Activated T-cell treated with anti-CD3 and anti-CD28 coated beads for 24 hours (primary cell): ENCODE measurements at places on chromosomes 11 and 22.

DNA sequence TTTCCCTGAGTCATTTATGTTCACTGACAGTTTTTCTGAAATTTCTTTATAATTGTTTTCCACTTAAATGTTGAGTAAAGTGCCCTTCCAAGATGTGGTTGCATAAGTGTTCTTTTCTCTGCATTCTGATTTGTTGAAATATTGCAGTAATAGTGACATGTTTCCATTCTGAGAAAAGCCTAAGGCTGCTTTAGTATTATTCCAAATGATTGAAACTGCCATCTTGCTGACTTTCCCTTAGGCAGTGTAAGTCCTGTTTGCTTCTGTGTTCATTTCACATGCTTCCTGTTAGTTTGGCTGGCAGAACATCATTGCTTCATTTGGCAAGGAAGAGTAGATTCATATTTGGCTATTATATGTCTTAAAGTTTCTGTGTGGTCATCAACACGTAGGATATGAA, 146.5 kb downstream of the ELP4 start:
- DNase-seq, result no peak

- peak; percentile 38 for DNase-seq
These were observed 12.7 kb downstream of the MAFF start for GRCh38 chr22:38214302-38215056.

DNA sequence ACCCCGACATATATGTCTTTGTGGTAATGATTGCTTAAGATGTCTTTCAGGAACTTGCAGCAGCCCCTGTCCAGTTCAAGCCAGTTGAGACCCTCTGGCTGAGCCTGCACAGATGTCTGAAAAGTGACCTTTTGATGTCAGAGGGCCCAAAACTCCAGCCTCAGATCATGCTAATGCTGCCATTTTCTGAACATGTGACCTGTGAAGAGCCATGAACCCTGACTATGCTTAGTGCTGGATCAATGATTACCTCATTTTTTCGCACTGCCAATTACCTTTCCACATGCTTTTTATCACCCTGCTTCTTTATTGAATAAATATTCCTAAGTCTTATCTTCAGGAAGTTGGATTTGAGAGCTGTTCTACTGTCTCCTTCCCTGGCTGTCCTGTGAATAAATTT, 6.9 kb upstream of the CYP2R1 start:
- DNase-seq, result no peak

DNA sequence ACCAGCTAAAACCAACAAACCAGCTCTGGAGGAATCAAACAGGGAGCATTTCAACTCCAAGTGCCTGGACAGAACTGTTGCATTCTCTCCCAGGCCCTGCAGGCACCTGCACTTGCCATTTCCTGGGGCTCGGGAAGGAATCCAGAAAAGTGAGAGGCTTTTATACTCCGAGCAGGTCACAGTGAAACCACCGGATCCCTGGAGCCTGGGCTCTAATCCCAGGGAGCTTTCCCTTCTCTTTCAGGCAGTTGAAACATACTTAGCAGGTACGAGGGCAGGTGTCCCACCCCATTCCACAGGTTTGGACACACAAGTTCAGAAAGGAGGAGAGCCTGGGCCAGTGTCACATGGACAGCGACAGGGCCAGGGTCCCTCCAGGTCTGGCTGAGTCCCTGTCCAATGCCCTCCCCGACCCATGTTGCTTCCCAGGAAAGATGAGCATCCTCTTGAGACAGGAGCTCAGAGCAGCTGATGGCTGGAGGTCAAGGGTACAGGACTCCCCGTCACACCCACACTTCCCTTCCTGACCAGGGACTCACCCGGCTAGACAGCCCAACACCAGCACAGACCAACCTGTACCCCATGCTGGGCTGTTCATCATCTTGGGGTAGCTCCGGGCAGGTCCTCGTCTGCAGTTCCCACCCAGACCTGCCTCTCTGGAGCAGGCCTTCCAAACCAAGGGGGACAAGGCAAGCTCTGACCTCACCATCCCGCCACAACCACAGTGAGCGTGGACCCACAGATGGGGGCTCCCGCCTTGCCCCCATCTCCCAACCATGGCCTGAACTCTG, 49.9 kb upstream of the CD5 start:
- DNase-seq, result no peak

DNA sequence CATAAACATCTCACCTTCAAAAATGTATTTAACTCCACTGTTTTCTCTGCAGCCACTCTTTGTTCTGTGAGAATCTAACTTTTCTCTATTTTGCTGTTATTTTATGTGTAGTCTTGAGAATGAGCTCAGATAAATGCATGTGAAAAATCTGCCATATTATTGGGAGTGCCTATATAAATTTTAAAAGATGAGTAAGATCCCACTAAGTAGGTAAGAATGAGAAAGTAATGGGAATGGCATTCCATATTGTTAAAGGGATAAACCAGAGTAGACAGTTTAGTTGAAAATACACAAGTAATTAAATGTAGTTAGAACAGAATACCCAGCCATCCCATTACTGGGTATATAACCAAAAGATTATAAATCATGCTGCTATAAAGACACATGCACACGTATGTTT, 817.2 kb downstream of the FAM181B start:
- DNase-seq, result no peak

GRCh38 chr11:316891-317301, 3.1 kb downstream of the IFITM1 start:
- no peak for DNase-seq

GRCh38 chr22:48746789-48747425, 1080.8 kb downstream of the BRD1 start:
- DNase-seq, result no peak

GRCh38 chr22:50260801-50261614, 475 bp downstream of the MAPK12 start:
- no peak for DNase-seq

DNA sequence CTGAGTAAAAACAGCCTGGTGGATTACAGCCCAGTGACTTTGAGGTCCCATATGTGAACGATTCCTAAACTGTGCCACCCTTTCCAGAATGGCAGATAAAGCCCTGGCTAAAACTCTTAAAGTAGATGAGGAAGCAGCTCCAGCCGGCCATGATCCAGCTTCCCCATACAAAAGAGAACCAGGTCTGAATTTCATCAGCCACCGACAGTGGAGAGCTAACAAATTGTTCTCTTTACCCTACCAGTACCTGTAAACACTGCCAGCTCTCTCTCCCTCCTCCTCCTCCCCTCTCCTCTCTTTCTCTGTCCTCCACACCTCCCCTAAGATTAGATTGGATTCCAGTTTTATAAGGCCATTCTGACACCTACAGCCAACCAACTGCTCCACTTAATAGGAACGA, 176.9 kb downstream of the DSCAML1 start:
- no peak for DNase-seq

DNA sequence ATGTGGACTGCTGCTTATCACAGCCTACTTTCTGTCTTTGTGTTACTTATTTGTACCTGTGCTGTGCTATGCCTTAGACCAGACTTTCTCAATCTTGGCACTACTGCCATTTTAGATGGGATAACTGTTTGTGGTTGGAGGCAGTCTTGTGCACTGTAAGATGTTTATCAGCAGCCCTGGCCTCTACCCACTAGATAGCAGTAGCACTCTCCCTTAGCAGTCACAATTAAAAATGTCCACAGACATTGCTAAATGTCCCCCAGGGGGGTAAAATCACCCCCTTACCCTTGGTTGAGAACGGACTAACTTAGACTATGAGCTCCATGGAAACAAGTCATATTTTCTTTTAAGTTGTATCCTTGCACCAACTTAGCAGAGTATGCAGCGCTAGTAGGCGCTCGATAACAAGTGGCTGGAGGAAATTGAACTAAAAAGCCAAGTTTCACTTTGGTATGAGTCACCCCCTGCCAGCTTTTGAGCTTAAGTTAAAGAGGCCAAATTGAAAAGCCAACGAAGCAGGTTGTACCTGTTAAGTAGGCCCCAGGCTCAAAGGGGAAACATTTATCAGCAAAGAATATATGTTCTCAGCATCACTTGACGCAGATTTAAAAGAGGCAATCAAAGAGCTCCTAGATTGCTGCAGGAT, 304.8 kb upstream of the SORL1-AS1 start:
- no peak for DNase-seq

GRCh38 chr22:45248832-45249561, 8.3 kb upstream of the KIAA0930 start:
- DNase-seq, result no peak

DNA sequence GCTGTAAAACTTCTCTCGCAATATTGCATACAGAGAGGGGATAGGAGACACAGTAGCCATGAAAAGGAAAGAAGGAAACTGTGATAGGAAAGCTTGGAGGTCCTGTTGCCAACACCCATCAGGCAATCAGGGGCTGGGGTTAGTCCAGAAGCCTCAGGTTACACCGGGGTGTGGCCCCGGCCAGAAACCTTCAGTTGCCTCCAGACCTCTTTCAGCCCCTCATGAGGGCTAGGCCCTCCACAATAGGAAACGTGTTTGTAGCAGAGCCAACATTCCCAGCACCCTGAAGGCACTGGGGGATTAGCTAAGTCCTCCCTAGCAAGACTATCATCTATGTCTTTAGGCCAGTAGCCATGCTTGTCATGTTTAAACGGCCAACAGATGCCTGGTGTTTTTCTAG, 1048.0 kb upstream of the CNTN5 start:
- no peak for DNase-seq

DNA sequence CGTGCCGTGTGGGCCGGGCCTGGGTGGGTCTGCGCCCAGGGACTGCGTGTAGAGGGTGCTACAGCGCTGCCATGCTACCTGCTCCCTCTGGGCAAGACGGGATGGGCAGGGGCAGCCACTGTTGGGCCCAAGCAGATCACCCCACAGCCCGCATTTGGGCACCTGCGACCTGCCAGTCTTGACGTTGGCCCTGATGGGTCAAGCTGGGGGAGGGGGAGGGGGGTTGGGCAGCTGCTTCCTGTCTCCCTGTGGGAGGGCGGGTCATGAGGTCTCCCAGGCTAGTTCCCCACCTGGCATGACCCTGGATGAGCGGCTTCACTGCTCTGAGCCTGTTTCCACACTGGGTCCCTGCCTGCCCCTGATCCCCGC, 2.8 kb upstream of the RPS19BP1 start:
- no peak for DNase-seq

DNA sequence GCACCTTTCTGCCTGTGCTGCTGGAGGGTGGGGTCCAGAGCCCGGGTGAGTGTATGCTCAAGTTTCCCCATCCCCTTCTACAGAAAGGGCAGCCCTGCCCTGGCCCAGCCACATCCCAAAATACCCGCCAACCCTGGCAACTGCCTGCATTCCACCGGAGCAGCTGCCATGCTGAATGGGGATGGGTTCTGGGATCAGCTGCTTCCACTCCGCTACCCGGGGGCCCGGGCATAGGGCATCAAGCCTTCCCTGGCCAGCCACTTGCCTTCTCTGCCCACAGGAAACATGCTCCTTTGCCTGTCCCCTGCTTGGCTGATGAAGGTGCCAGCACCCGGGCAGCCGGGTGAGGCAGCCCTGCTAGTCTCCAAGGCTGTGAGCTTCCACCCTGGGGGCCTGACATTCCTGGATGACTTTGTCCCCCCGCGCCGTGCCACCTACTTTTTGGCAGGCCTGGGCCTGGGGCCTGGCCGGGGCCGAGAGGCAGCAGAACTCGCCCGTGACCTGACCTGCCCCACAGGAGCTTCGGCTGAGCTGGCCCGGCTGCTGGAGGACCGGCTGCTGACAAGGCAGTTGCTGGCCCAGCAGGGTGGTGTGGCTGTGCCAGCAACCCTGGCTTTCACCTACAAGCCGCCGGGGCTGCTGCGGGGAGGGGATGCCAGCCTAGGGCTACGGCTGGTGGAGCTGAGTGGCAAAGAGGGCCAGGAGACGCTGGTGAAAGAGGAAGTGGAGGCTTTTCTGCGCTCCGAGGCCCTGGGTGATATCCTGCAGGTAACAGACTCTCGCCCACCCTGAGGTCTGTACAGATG, 3.2 kb downstream of the CARNS1 start:
- no peak for DNase-seq

GRCh38 chr11:69867076-69868005, 48.1 kb upstream of the FGF3 start:
- DNase-seq, result no peak

DNA sequence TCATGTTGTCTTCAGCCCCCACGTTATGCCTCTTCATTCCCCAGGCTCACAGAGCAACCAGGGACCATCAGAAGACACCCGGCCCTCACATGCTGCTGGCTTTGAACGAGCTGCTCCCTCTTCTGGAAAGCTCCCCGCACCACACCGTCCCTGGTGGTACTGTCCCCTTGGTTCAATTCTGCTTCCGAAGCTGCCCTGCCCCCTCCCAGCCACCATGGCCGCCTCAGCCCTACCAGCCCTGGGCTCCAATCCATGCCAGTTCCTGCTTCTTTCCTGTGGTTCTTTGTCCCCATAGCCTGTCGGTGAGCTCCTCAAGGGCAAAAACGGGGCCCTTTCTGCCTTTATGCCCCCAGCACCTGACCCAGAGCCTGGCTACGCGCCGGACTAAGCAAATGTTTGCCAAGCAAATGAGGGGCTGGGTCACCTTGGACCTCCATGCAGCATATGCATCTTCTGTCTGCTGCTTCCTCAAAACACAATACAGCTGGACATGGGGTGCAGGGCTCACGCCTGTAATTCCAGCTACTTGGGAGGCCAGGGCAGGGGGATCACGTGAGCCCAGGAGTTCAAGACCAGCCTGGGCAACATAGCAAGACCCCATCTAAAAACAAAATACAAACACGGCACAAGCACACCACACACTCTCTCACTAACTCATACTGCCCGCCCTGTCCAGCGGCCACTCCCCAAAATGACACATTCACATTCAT, 21.3 kb downstream of the TNKS1BP1 start:
- no peak for DNase-seq

- DNase-seq, result peak; percentile 1
These were observed 35.5 kb downstream of the PIWIL4 start for GRCh38 chr11:94602430-94603372.

DNA sequence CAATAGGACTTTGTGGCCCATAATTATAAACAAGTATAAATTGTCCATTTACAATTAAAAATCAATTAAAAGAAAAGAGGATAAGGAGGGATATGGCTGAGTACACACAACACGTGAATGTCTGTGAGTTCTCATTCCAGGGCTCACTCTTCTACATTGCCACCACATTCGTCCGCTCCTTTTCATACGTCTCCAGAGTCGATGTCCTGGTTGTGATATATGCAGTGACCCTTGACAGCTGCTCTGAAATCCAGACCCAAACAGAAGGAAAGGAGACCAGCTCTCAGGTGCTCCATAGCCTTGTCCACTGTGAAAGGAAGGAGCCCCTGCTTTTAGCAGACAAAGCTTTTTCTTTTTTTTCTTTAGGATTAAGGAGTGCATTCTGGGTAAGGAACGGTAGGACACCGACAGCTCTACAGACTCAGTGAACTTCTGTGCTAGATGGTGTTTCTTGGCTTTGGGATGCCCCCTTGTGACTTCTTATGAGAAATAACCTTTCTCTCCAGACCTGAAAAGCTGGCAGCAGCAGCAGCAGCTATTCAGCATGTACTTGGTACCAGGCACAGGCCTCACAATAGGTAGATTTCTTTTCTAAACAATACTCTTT, 19.7 kb upstream of the DNAJB13 start:
- no peak for DNase-seq
